ENCODE measurements at places on chromosomes 7 and 10.
A peak's percentile ranks its signal among the peaks of the same experiment; 100 is the strongest.

- no peak for DNase-seq
Measured at GRCh38 chr7:77825131-77825530, 26.6 kb downstream of the PHTF2 start.

- DNase-seq = no peak
Measured at GRCh38 chr10:72009425-72010081, 45.4 kb downstream of the CHST3 start.

GRCh38 chr10:82543631-82544030 lies 668.6 kb downstream of the NRG3 start:
- no peak for DNase-seq

DNA sequence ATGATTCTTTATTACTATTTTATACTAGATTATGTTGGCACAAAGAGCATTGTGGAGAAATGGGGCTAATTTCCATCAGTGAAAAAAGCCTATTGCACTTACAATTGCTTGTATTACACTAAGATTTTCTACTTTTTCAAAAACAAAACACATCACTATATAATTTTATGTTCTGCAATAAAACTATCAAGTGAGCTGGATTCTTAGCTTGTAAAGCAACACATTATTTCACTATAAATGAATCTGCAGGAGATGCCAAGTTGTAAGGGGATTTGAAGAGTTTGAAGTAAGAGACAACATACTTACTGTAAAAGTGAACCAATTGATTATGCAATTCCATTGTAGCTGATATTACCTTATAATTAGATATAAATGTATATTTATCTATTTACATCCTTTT lies 333.3 kb upstream of the SEMA3D start:
- no peak for DNase-seq

GRCh38 chr7:151449990-151450389 lies 10.0 kb upstream of the CRYGN start:
- DNase-seq = no peak

- peak; percentile 49 for DNase-seq
Measured at GRCh38 chr10:31321396-31321941, 2.5 kb downstream of the ZEB1 start.

DNA sequence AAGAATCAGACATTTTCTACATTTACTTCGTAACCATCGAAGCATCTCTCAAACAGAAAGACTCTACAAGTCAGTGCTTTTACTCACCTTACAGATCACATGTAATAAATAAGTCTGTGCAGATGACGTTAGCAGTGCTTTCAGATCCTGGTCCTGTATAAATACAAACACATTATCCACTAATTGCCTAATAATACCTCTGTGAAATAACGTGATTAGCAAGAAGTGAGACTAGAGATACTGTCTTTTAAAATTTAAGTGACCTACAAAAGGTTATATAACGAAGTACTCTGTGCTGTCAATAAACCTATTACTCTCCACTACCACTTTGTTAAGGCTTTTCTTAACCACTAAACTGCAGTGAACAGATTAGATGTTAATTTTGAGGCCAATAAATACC lies 246.9 kb downstream of the NSUN6 start:
- DNase-seq = no peak

DNA sequence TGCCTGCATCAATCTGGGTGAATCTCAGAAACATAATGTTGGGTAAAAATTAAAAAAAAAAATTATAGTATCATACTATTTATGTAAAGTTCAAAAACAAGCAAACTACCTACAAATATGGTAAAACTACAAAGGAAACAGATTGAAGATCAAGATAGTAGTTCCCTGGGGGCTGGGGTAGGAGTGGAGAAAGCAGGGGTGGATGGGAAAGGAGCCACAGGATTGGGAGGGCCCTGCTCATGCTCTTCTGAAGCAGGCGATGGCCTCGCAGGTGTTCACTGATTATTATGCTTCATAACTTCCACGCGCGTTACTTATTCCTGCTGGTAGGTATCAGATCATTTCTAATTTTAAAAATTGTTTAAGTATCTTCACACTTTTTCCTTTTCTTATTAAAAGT lies 96.0 kb upstream of the GATA3 start:
- DNase-seq = no peak

GRCh38 chr10:29749150-29749549 lies 114.4 kb upstream of the SVIL start:
- no peak for DNase-seq

DNA sequence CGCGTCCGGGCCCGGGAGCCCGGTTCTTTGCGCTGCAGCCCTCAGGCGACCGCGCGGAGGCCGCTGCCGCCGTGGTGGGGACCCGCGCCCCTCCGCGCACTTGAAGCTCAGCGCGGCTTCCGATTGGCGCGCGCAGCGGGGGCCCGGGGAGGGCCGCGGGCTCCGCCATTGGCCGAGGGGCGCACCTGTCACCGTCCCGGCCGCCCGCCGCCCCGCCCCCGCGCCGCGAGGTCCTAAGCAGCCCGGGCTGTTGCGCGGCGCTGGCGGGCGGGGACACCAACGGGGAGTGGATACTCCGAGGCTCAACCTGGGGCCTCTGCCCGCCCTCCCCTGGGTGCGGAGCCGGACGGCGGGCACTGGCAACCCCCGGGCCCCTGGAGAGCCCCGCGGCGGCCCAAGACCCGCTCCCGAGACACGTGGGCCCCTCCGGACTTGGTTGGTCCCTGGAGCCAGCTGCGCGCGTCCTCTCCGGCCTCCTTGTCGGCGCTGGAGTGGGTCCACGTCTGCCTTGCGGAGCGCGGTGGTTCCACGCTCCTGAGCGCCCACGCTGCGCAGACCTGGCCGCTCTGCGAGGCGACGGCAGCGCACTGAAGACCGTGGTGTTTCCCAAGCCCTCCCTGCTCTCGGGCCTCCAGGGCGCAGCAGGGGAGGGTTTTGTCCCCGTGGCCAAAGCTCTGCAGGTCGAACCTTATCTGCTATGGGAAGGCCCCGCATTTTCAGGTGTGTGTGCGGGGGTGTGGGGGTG lies at the start of gene MNX1:
MNX1 (minus strand) TSS at position 76 of the 745 bp plus-strand sequence. CDS start 313 bp downstream, outside the sequence.
- peak; percentile 14 for DNase-seq

DNA sequence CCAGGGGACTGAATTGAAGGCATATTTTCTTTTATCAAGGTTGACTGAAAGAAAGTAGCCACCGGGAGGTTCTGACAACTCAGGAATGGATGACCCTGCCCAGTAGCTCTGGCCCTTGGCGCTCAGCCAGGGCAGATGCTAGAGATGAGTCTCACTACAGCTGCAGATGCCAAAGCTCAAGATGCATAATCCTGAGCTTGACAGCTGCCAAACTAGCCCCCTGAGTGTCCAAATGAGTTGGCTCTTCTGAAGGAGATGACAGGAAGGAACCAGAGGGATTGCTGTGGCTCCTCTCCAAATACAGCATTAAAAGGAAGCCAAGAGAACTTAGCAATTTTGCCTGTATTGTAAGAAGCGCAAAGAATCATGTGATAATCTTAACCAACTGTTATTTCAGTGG lies 78.4 kb downstream of the NXPH1 start:
- no peak for DNase-seq

DNA sequence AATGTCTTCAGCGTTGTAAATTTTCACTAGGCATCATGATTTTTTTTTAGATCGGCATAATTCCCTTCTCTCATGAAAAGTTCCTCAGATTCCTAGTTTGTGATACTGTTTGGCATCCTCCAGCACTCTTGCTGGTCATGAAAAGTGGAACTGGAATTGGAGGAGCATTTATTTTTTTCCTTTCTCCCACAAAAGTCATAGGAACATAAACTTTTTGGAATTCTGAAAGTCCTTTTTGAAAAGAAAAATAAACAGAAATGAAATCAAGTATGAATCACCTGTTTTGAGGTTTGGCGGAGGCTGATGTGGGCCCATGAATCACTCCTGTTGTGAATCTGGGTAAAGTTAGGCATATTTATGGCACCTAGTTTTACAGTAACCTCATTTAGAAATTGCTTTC lies 17.7 kb downstream of the CACNB2 start:
- DNase-seq = no peak

GRCh38 chr10:83229991-83230390 lies 909.3 kb upstream of the GHITM start:
- no peak for DNase-seq

DNA sequence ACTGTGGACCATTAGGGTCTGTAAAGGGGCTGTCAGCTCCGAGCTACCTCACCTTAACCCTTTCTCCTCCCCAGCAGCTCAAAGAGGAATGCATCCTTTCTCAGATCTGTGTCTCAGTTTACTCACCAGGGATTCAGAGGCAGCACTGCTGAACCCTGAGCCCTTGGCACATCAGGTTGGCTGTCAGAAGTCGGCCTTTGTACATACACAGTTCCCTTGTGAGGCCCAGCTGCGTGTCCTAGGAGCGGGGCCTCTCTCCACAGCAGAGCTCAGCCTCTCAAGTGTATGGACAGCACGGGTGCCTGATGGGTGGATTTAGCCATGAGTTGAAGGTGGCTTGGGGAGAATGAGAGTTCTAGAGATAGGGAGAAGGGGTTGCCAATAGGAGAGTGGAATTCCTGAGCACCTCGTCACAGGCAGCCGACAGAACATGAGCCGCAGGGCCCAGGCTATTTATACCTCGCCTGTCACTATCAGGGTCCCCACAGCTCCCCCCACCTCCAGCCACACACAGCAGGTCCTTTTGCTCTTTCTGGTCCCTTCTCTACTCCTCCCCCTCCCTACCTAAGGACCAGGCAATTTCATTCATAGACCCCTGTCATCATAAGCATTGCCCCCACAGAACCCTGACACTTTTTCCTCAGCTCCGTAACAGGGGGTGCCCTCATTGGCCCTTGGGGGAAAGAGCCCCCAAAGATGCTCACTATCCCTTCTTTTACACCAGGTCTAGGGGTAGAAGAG lies 2.1 kb upstream of the FLNC start:
- DNase-seq = no peak

GRCh38 chr10:1532636-1533035 lies 204.7 kb downstream of the ADARB2 start:
- no peak for DNase-seq

- no peak for DNase-seq
Measured at GRCh38 chr7:36400606-36401005, 10.9 kb downstream of the ANLN start.
